ENCODE measurements at places on chromosomes 1 and 21.

GRCh38 chr1:97834899-97835298 is 85.9 kb downstream of the DPYD start:
- no peak for DNase-seq

- no peak for DNase-seq
Measured at GRCh38 chr1:230237009-230237370, 170.0 kb downstream of the GALNT2 start.

GRCh38 chr1:174788981-174789380 is 210.8 kb upstream of the CACYBP start:
- no peak for DNase-seq

DNA sequence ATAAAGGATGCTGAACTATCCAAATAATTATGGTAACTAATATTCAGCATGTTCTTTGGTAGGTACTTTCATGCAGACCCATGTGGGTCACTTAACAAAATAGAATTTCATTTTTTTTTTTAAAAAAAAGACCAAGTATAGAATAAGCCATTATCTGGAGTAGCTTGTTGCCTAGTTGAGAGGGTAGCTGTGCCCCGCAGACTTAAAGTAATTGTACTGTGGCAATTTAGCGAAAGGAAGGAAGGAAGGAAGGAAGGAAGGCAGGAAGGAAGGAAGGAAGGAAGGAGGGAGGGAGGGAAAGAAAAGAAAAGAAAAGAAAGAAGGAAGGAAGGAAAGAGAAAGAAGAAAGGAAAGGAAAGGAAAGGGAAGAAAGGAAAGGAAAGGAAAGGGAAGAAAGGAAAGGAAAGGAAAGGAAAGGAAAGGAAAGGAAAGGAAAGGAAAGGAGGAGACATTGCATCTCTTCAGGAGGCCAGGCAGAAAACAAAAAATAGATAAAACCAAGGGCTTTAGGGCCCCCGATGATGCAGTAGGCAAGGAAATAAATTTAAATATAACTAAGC is 35.3 kb upstream of the C1orf21 start:
- no peak for DNase-seq

DNA sequence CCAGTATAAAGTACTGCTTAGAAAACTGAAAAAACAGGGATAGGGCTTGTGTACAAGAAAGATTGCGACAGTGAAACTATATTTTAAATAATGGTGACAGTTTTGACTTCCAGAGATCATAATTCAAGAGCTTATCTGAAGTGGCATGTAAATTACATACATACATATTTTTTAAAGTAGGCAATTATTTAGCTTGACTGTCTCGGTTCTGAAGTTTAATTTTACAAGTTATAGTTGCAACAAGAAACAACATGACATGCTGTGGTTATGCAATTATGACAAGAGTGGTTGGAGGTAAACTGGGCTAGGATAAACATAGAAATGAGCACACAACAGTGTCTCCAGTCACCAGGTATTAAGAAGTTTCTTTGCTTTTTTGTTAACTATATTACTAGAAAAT is 4.1 kb downstream of the C1orf21 start:
- no peak for DNase-seq

GRCh38 chr21:29170944-29171343 is 40.5 kb downstream of the MAP3K7CL start:
- no peak for DNase-seq

GRCh38 chr1:143652744-143653428 is 318.9 kb downstream of the FAM72C start:
- DNase-seq, result no peak

DNA sequence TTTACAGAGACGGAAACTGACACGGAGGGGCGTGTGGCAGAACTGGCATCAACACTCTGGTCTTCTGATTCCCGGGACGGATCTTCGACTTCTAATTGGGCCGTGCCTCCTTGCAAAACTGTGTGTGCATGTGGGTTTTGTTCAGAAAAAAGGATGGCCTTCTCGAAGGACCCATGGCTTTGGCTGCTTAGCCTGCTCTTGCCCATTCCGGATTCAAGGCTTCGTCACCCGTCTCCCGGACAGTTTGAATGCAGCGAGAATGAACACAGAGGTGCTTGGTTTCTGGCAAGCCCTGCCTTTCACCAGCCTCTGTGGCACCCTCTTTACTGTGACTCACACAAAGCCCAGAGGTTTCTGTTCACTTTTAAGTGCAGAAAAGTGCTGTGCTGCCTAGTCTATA is 120.1 kb downstream of the PRDM2 start:
- DNase-seq, result no peak

DNA sequence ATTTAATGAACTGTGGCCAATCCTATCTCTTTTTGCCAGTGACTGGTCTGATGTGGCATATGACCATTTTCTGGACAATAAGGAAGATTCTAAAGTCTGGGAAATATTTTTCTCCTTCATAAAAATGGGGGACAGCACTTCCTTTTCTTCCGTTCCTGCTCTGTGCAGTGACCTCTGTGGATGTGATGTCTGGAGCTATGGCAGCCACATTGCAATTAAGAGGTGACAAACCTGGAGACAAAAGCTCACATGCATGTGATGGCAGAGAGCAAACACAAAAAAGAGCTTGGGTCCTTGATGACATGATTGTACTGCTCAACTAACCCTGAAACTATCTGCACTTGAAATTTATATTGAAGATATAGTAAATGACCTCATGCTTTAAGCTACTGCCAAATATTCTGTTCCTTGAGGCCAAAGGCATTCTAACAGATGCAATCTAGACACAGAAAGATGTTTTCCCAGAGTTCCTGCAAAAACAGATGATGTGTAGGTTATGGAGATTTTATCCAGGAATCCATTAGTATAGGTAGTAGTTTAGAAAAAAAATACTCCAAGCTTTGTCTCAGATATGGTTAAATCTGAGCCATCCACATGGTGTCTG is 2.2 kb upstream of the MAGI3 start:
- DNase-seq, result no peak

DNA sequence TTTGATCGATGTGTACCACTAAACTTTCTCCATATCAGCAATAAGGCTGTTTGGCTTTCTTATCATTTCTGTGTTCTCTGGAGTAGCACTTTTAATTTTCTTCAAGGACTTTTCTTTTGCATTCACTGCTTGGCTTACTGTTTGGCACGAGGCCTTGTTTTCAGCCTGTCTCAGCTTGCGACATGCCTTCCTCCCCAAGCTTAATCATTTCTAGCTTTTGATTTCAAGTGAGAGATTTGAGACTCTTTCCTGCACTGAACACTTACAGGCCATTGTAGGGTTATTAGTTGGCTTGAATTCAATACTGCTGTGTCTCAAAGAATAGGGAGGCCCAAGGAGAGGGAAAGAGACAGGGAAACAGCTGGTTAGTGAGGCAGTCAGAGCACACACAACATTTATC is 120.6 kb upstream of the KCND3 start:
- no peak for DNase-seq

- DNase-seq, result no peak
Measured at GRCh38 chr1:161017756-161018630, 3.0 kb downstream of the F11R start.

DNA sequence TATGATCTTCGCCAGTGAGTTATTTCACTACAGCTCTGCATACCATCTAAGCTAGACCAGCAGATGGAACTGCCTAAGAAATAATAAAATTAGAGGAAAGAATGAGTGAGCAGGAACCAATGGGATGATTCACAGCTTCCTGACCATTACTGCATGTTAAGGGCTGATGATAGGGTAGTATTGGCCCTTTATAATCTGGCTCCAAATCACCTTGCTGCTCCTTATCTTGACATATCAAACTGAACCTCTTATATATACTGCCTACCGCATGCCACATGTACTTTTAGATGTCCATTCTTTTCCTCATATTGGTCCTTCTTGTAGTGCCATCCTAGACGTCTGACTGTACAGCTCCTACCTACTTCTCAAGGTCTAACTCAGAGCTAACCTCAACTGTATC is 524.4 kb downstream of the DPYD start:
- DNase-seq, result no peak

- no peak for DNase-seq
Measured at GRCh38 chr1:81308191-81308590, 492.5 kb upstream of the ADGRL2 start.

DNA sequence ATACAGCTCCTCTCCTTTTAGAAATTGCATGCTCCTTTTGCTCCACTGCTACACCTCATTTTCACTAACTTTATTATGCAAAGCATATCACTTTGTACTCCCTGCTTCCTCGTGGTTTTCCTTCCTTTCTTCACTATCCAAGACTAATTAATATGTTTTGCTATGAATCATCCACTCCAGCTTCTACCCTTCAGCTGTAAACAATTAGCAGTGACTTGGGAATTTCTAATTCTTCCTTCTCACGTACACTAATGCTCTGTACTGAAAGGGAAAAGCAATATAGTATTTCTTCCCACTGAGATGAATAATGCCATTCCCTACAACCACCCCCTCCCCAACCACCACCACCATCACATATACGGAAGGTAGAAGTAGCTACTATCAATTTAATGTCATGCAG is 1917.0 kb downstream of the MRPL39 start:
- DNase-seq, result no peak

DNA sequence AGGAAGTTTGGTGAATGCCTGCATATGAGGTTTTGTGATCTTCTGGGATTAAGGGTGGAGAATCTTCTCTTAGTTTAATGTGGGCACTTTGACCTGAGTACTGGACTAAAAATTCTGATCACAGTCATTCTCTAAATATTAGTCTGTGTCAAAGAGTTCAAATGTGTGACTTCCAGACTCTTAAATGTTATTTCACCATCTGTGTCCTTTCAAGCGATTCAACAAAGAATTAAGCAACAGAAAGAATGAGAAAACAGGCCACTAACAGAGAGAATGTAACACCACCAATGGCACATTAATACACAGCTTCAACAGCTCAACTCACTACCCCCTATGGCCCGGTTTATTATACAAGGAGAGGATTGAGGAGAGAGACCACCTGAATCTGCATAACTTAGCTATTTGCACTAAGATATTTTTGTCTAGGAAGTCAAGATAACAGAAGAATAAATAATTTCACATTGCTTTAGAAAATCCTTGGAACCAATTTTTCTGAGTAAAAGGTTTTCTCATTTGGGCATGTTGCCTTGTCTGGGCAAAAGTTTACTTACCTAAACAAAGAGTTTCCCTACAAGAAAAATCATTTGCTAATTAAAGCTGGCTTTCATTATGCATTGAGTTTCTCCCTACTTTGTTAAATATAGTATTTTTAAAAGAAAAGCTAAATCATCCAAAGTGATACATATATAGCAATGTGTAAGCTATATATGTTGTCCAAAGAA is 1313.7 kb downstream of the NCAM2 start:
- DNase-seq, result no peak

DNA sequence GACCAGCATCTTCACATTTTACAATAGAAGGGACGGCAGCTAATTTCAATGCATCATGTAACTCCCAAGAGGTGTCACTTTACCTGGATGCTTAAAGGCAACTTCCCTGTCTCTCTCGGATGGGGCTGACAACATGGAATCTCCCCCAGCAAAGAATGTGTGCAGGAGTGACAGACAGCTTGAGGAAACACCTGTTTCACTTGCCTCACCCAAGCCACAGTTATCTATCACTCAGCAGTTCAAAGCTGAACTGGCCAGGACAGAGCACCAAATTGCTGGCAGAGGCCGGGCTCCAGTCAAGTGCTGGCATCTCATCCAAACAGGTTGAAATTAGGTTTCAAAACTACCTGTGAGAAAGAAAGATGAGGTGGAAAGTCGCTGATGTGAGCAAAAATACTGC is 538.0 kb upstream of the PLXNA2 start:
- DNase-seq, result no peak

GRCh38 chr1:239056940-239057339 is 329.4 kb upstream of the CHRM3 start:
- no peak for DNase-seq

- no peak for DNase-seq
Measured at GRCh38 chr1:90132306-90132705, 137.4 kb downstream of the ZNF326 start.

DNA sequence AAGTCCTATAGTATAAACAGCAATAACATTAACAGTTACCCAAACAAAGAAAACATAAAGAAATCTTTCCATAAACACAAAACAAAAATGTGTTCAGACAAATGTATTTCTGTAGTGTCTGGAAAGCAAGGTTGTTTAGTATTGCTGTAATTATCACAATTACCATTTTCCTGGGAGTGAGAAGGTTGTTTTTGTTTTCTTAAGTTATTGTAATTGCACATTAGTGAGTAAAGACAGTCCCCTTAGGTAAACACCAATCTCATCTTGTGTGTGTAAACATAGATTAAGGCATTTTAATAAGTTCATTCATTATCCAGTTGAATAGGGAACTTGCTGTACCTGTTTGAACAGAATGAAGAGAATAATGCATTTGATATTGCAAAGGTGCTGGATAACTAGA is 356.9 kb upstream of the ADGRL4 start:
- no peak for DNase-seq

GRCh38 chr1:200496937-200497336 is 87.1 kb upstream of the ZNF281 start:
- no peak for DNase-seq

DNA sequence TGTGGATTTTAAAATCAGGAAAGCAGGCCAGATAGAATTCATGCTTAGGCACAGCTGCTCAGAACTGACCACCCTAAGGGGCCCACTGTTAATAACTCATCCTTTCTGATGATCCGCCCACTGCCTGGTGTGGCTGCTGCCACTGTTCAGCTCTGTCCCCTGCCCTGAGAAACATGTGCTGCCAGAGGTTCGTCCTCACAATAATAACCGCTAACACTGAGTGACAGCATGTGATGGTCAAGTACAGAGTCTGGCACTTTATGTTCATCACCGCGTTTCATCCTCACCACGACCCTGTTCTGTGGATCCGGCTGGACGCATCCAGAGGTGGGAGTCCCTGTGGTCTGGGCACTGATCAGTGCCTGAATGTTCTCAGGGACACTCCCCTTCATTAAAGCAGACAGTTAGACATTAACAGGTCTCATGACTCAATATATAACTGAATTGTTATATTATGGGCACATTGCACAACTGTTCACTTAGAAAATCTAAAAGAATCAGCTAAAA is 108.6 kb downstream of the SIM2 start:
- DNase-seq, result no peak

- no peak for DNase-seq
Measured at GRCh38 chr1:237868817-237869600, 21.7 kb downstream of the ZP4 start.

- no peak for DNase-seq
Measured at GRCh38 chr1:217188280-217189237, 442.3 kb downstream of the GPATCH2 start.

DNA sequence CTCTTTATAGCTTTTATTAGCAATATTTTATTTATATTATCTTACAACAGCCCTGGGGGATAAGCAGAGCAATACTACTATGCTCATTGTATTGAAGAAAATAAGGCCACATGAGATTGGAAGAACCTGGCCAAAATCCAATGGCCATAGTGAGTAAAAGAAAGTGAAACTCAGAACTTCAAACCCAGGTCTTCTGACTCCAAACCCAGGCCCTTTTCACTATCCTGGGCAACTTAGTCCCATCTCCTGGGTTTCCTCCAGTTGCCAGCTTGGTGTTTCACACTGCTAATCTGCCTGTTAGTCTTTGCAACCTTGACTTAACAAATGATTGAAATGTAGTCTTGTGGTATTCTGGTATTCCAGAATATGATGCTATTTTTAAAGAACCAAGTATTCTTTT is 22.4 kb upstream of the EXO1 start:
- no peak for DNase-seq
